Activated T-cell treated with anti-CD3 and anti-CD28 coated beads for 1 hour (primary cell): ENCODE measurements at places on chromosomes 13 and 19.

- DNase-seq = no peak
These were observed 16.5 kb downstream of the C2CD4C start for GRCh38 chr19:392375-392970.

DNA sequence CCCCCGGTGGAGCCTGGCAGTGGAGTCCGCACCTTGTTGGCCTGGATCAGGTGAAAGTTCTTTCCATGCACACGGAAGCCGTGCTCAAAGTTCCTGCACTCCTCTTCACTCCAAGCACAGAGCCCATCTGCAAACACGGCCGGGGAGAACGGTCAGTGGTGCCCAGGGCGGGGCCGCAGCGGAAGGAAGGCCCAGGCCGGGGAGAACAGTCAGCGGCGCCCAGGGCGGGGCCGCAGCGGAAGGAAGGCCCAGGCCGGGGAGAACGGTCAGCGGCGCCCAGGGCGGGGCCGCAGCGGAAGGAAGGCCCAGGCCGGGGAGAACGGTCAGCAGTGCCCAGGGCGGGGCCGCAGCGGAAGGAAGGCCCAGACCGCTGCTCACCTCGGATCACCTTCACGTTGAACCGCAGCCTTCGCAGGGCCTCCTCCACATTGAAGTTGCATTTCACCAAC, 20.6 kb upstream of the PLPP2 start:
- DNase-seq = no peak

GRCh38 chr13:96794669-96795068, 199.6 kb downstream of the OXGR1 start:
- DNase-seq = no peak

DNA sequence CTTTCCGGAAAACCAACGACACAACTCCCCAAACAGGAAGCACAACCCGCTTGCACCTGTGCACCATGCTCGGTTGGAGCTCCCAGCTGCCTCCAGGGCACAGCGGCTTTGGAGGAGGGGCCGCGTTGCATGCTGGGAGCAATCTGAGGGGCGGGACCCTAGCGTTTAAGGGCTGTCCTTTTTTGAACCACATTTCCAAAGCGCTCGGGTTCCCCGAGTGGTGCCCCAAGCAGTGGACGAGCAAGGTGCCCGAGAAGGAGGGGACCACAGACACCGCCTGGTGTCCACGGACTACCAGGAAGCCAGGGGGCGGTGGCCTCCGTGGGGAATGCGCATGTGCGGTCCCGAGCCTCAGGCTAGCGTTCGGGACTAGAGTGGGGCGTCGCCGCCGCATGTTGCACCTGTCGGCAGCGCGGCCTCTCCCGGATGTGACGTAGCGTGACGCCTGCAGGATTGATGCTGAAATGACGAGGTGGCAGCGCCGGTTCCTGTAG, 11.9 kb upstream of the ZNF57 start:
- DNase-seq = peak; percentile 27

DNA sequence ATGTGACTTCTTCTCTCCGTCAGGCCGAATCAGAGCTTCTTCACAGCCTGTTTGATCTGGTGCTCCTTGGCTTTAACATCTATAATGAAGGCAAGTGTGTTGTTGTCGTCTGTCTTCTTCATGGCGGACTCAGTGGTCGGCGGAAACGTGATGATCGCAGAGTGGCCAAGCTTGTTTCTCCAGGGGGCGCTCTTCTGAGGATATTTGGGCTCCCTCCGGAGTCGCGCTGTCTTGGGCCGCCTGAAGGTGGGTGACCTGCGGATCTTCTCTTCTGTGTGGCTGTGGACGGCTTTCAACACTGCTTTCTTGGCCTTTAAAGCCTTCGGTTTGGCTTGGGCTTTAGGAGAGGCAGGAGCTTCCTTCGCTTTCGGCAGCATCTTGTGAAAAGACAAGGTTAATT, 9.8 kb downstream of the TPRX1 start:
- DNase-seq = no peak

GRCh38 chr13:113001241-113002140, 32.5 kb downstream of the MCF2L start:
- DNase-seq = no peak

DNA sequence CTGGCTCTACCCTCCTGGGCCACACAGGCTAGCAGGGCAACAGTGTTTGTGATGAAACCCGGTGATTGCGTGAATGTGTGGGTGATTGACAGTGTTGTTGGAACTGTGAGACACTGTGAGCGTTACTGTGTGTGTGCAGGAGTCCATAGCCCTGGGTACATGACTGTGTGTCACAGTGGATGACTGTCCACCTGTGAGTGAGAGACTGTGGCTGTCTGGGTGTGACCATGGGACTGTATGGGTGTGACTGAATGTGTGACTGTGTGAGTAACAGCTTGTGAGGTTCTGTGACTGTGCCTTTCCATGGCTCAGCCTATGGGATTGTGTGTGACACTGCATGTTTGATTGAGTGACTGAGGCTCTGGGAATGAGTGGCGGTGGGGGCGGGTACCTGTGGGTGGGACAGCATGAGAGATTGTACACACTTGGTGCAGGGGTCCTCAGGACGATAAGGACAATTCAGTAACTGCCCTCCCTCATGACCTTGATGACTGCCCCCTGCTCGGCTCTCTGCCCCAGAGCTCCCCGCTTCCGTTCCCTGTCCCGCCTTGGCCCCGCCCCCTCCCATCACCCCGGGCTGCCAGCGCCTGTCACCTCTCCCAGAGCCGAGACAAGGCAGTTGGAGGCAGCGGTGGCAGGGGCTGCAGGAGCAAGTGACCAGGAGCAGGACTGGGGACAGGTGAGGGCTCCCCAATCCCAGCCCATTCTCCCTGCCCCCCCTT, at the start of gene GIPR:
Gene GIPR (plus strand): TSS at position 602 of the 722 bp plus-strand sequence. CDS start 1,300 bp downstream, outside the sequence.
- peak; percentile 46 for DNase-seq

DNA sequence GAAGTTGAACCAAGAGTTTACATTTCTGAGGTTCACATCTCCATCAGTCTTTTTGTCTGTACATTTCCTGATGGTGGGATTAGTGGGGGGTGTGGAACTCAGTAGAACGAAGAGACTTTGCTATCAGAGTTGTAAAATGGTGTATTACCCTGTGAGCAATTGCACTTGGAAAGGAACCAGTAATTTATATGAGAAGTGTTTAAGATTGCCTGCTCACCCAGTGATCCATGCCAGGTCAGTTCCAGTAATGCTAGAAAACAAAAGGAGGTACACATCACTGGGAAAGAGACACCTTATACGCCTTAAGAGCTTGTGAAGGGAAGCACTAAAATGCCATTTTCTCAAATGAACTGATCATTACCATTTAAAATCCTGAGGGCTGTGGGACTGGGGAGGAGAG, 7.5 kb upstream of the DACH1 start:
- no peak for DNase-seq

- no peak for DNase-seq
These were observed 6.5 kb downstream of the CCNA1 start for GRCh38 chr13:36438594-36439483.

- no peak for DNase-seq
These were observed 42.6 kb upstream of the MBNL2 start for GRCh38 chr13:97179501-97179900.

- no peak for DNase-seq
These were observed 14.8 kb downstream of the TFDP1 start for GRCh38 chr13:113599391-113599790.

GRCh38 chr13:27636589-27637288, 15.0 kb downstream of the POLR1D start:
- DNase-seq = no peak

DNA sequence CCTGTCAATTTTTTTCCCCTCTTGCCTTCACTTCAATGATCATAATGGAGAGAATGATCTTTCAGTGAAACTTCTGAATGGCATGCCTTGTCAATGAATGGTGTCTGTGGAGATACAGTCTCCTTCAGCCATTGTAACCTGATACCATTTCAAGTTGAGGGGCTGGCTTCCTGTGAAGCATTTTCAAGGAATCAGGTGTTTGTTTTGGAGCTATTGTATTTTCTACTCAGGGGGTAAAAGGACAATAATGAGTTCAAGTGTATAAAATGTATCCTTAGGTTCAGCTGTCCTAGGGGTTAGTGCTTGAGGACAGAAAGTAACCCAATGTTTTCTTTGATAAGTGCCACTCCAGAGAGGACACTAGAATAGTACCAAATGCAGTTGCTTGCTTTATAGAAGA, 23.8 kb upstream of the CBY2 start:
- DNase-seq = no peak

DNA sequence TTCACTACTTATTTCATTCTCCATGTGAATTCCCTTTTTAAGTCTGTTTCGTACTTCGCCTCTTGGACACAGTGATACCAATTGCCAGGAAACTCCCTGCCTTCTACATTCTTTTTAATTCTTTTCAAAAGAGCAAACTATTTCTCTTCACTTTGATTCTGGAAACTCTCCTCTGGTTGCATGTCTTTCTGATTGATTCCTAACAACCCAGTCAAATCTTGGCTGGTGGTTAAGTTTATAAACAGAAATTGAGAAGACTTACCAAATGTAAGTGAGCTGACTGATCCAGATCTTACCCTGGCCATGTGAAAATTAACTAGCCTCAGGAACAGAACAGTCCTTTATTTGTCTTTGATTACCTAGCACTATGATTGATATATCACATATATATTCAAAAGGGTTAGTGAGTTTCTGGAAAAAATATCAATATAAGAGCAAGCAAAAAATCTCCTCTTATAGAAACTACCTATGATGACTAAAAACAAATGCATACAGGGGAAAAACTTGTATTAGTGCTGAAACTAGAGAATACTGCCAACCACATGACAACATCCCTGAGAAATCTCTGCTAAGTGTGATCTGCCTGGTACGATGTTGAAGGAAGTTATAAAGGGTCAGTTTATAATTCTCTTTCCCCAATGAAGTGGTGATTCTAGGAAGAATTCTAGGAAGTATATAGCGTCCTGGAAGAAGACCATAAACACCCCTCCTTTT, 152.6 kb upstream of the HTR2A start:
- DNase-seq = no peak

- no peak for DNase-seq
These were observed 29.9 kb downstream of the ATP7B start for GRCh38 chr13:51981355-51981754.

- DNase-seq = no peak
These were observed 93.3 kb upstream of the SLC15A1 start for GRCh38 chr13:98845742-98846141.

DNA sequence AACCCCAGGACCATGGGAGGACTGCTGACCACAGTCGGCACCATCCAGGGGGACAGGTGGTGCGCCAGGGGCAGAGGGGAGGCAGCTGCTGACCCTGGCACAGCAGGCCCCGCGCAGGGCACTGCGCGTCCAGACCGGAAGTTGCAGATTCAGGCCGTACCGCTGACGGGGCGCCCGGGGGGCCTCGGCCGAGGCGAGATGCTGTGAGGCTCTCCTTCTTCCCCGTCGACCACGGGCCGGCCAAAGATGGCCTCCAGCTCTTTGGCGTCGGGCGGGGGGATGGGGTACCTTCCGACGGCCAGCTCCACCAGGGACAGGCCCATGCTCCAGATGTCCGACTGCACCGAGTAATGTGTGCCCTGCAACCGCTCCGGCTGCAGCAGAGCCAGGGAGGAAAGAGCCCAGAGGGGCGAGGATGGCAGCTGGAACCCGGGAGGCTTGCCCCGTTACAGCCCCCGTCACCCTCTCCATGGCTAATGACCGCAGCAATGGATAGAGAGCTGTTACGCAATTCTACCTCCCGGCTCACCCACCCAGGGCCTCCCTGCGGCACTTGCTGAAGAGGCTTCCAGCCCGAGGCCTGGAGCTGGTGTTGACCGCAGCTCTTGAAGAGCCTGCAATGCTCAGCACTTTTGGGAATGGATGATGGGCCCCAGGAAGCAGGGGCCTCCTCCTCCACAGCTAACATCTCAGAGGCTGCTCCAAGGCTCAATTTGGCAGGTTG, 24.7 kb downstream of the MAP2K2 start:
- DNase-seq = no peak

GRCh38 chr13:44337581-44337980, 36.0 kb upstream of the SERP2 start:
- DNase-seq = no peak

DNA sequence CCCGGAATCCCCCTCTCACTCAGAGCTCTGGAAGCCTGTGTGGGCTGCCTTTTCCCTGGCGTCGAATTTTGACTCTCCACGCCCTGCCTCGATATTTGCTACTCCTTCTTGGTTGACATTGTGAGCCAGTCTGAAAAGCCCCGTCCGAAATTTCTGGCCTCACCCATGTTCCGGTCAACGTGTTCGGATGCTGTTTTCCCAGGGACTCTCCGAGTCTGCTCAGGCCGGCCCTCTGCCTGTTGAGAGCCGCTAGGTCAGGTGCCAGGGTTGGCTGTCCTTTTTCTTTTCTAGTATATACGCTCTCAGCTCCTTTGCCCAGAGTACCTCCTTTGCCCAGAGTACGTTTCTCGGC, 6.8 kb upstream of the DGKH start:
- no peak for DNase-seq

DNA sequence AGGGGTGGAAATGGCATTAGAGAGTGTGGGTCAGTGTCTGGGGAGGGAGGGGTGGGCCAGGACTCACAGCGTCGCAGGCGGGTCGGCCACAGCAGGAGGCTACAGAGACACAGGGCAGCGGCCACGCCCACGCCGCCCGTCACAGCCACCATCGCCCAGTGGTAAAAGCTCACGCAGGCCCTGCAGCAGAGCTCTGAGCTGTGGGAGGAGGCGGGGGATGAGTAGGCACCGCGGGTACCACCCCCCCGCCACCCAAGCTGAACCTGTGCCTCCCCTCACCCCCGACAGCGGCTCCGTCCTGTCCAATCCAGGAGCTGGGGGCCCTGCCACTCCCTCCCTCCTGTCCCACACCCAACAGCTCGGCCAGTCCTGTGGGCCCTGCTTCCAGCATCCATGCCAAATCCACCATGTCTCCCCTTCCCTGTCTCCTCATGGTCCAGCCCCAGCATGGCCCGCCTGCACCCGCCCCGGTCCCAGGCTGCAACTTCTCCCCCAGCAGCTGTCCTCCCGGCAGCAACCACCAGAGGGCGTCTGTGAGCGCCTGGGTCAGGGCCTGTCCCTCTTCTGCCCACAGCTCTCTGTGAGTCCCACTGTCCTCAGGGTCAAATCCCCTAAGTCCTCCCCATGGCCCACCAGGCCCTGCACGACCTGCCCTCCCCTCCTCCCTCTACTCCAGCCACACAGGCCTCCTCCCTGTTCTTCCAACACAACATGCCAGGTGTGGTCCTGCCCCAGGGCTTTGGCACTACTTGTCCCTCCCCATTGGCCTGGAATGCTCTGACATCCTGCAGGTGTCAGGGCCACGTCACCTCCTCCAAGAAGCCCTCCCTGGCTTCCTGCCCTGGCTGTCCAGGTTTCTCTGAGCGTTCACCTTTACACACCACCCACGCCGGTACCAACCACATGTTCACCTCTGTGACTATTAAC, 6.0 kb downstream of the TEKTIP1 start:
- DNase-seq = peak; percentile 78

- DNase-seq = peak; percentile 56
These were observed 1.5 kb downstream of the RGCC start for GRCh38 chr13:41458761-41459431.

GRCh38 chr19:435056-435706, 25.7 kb downstream of the SHC2 start:
- DNase-seq = no peak
